CD4-positive, alpha-beta memory T cell (primary cell): ENCODE measurements at places on chromosomes 5 and 9.

GRCh38 chr5:125298746-125299379 is 552.4 kb upstream of the ZNF608 start:
- DNase-seq = no peak

- DNase-seq = no peak
Measured at GRCh38 chr5:129460936-129461710, 1.0 kb downstream of the ADAMTS19 start.

DNA sequence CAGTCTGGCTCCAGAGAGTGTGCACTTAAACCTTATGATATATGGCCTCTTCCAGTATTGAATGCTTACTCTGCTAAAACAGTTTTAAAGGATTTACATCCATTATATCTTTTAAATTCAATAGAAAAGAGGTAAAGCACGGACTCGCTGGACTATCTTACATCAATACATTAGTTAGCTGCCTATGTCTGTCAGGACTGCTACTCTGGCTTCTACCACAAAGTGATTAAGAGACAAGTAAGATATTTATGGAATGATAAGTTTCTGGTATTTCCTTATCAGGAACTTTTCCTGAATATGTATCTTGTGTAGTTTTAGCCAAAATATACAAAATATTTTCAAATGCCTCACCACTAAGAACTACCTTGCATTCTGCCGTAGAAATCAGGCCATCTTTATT is 295.1 kb downstream of the ISL1 start:
- no peak for DNase-seq

- peak; percentile 37 for DNase-seq
Measured at GRCh38 chr5:83564069-83564749, 92.7 kb downstream of the VCAN start.

DNA sequence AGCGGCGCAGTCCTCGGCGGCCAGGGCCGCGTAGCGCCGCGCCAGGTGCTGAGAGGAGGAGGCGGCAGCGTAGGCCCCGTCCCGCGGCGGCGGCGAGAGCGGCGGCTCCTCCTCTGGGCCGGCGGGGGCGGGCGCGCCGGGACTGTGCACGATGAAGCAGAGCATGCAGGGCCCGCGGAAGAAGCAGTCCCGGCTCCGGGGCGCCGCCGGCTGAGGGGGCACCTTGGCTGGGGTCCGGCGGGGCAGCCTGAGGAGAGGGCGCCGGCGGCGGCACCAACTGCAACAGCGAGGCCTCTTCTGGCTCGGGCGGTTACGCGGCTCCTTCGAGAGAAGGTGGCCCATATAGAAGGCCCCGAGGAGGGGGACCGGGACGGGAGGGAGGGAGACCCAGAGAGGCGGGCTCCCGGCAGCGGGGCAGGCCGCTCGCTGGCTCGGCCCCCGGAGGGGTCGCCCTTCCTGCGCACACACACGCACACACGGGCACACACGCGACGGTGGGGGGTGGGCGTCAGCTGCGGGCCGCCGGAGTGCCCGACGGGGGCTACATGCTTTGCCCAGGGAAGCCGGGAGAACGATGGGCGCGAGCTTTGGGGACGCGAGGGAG is 446 bp downstream of the FBXL17 start:
- DNase-seq = peak; percentile 86
